ENCODE measurements at places on chromosomes 4 and X. TPM values are rescaled to one million over a fixed set of nuclear protein-coding genes. Genes with fewer than 3 reads are reported as not detected.
A peak's percentile ranks its signal among the peaks of the same experiment; 100 is the strongest.

The BEND4 gene
- total RNA-seq, result 60.4 TPM

The C4orf50 gene
- 0.19 TPM for total RNA-seq

The MFSD8 gene
- 33.3 TPM for total RNA-seq

The SAGE1 gene
- total RNA-seq, result not detected

The IL3RA gene
- not detected for total RNA-seq

The DCK gene
- total RNA-seq, result 27.4 TPM

The UGT2B11 gene
- not detected for total RNA-seq

GRCh38 chrX:76147106-76147505 is 25.8 kb upstream of the PBDC1 start:
- no peak for DNase-seq
- H3K27ac ChIP-seq, result no peak overlapping the region
- H3K4me1 ChIP-seq, result peaks cover 19% of the 10 kb centered on the region
- no peaks in the 10 kb centered on the region for H3K27me3 ChIP-seq
- no peak overlapping the region for H3K4me3 ChIP-seq
- H3K36me3 ChIP-seq, result no peaks in the 10 kb centered on the region

DNA sequence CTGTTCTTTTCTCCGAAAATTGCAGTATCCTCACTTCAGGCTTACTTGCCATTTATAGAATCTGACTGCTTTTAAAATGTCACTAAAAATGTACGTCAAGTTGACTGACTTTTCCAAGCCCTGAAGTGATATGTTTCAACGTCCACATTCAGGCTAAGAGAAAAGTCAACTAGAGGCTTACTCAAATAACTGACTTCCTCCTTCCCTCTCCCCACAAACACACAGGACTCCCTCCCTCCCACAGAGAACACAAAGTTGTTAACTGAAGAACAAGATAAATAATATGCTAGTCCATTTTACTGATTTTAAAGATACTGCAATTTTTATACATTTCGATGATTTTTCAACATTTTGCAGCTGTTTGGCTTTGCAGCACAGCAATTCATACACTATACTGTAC is 13.8 kb upstream of the CDKL2 start:
- no peaks in the 10 kb centered on the region for H3K27me3 ChIP-seq
- no peak for DNase-seq
- peaks cover 54% of the 10 kb centered on the region for H3K36me3 ChIP-seq
- H3K4me1 ChIP-seq, result no peaks in the 10 kb centered on the region

- H3K27ac ChIP-seq, result no peak overlapping the region
- DNase-seq, result peak; percentile 74
- no peaks in the 10 kb centered on the region for H3K4me1 ChIP-seq
- no peak overlapping the region for H3K4me3 ChIP-seq
These were observed 30.2 kb upstream of the NKX6-1 start for GRCh38 chr4:84529169-84529751.

- peak; percentile 90 for DNase-seq
- peaks cover 26% of the 10 kb centered on the region for H3K4me1 ChIP-seq
- no peaks in the 10 kb centered on the region for H3K36me3 ChIP-seq
- H3K4me3 ChIP-seq, result no peak overlapping the region
- no peaks in the 10 kb centered on the region for H3K27me3 ChIP-seq
These were observed 61.4 kb upstream of the TRIM2 start for GRCh38 chr4:153142700-153143438.

DNA sequence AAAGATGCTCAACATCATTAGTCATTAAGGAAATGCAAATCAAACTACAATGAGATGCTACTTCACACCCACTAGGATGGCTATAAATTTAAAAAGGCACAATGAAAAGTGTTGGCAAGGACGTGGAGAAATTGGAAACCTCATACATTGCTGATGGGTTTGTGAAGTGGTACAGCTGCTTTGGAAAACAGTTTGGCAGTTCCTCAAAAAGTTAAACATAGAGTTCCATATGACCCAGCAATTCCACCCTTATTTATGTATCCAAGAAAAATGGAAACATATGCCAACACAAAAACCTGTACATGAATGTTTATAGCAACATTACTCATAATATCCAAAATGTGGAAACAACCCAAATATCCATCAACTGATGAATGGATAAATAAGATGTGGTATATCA is 101.3 kb upstream of the MAGEB10 start:
- no peak overlapping the region for H3K27ac ChIP-seq

- DNase-seq, result no peak
- no peak overlapping the region for H3K27ac ChIP-seq
- H3K4me1 ChIP-seq, result no peaks in the 10 kb centered on the region
- H3K36me3 ChIP-seq, result no peaks in the 10 kb centered on the region
- H3K4me3 ChIP-seq, result no peak overlapping the region
- H3K27me3 ChIP-seq, result no peaks in the 10 kb centered on the region
These were observed 81.4 kb upstream of the ACSL1 start for GRCh38 chr4:184907216-184907615.

DNA sequence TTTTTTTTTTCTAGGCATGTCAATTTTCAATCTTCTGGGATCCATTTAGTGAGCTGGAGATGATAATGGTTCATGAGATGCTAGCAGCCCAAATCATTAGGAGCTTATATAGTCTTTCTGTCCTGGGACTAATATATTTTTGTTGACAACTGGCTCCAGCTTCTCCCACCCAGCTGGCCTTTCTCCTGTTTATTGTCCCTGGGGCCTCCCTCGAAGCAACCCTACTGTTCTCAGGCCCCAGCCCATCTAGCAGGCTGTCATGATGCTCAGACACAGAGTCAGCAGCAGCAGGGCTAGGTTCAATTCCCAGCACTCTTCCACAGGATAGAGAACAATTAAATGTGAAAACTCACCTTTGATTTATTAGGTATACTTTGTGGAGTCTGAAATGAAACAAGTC is 127.6 kb upstream of the MID1 start:
- H3K36me3 ChIP-seq, result no peaks in the 10 kb centered on the region
- peaks cover 12% of the 10 kb centered on the region for H3K4me1 ChIP-seq
- no peak overlapping the region for H3K4me3 ChIP-seq
- DNase-seq, result no peak
- no peak overlapping the region for H3K27ac ChIP-seq
- H3K27me3 ChIP-seq, result no peaks in the 10 kb centered on the region

DNA sequence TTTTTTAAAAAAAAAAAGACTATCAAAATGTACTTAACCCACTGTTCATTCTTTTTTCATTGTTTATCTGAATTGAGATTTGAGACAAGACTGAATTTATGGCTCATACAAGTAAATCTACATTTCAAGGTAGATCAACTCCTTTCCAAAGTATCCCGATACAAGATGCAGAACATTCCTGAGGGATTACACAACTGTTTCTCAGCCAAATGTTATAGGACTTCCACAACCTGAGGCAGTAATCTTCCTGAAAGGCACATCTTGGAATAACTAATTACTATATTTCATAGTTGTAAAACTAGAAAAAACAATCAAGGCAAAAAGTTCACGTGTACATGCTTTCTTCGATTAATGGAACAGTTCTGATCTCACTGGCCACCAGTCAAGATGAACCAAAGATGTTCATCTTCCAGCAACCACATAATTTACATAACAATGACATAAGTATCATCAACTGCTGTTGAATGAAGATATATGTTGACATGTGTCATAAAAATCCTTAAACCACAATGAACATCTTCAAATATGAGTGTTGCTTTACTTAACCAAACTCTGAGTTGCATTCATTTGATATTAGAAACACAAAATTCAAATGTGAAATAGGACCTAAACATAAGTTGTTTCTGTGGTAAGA is 225.2 kb upstream of the DKK2 start:
- DNase-seq, result no peak
- no peaks in the 10 kb centered on the region for H3K36me3 ChIP-seq
- no peaks in the 10 kb centered on the region for H3K4me1 ChIP-seq
- H3K27me3 ChIP-seq, result no peaks in the 10 kb centered on the region

GRCh38 chr4:25043548-25043947 is 12.8 kb upstream of the LGI2 start:
- H3K4me3 ChIP-seq, result no peak overlapping the region
- DNase-seq, result no peak
- H3K27me3 ChIP-seq, result no peaks in the 10 kb centered on the region
- H3K36me3 ChIP-seq, result no peaks in the 10 kb centered on the region
- H3K27ac ChIP-seq, result no peak overlapping the region
- no peaks in the 10 kb centered on the region for H3K4me1 ChIP-seq

DNA sequence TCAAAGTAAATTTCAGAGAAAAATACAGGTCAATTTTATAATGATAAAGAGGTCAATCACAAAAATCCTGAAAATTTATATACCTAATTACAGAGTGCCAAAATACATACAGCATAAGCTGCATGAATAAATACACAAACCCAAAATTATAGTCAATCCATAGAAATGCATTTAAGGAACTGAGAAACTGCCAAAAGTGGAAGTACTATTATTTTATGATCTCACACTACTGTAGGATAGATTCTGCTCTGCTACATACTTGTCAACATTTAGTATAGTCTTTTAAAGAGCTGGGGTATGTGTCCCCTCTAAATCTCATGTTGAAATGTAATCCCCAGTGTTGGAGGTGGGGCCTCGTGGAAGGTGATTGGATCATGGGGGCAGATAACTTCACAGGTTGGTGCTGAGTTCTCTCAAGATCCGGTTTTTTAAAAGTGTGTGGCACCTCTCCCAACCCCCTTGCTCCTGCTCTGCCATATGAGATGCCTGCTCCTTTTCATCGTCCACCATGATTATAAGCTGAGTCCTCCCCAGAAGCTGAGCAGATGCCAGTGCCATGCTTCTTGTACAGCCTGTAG is 31.8 kb downstream of the CHIC2 start:
- H3K27ac ChIP-seq, result no peak overlapping the region
- peak overlapping the region; percentile 57 for H3K4me3 ChIP-seq
- no peaks in the 10 kb centered on the region for H3K27me3 ChIP-seq

GRCh38 chr4:133943081-133943480 is 258.5 kb downstream of the PABPC4L start:
- no peaks in the 10 kb centered on the region for H3K4me1 ChIP-seq
- no peaks in the 10 kb centered on the region for H3K27me3 ChIP-seq
- no peak overlapping the region for H3K4me3 ChIP-seq
- peak; percentile 51 for DNase-seq
- H3K36me3 ChIP-seq, result no peaks in the 10 kb centered on the region

DNA sequence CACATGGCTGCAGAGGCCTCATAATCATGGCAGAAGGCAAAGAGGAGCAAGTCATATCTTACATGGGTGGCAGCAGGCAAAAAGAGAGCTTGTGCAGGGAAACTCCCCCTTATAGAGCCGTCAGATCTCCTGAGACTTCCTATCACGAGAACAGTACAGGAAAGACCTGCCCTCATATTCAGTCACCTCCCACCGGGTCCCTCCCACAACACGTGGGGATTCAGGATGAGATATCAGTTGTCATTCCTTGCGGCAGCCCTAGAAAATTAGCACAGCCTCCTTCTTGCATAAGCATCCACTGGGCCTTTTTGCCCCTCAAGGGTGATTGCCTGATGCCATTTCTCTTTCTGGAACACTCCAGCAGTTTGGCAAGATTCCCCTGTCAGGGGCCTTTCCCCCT is 61.7 kb upstream of the STX18 start:
- H3K4me3 ChIP-seq, result no peak overlapping the region
- no peaks in the 10 kb centered on the region for H3K36me3 ChIP-seq
- H3K4me1 ChIP-seq, result peaks cover 15% of the 10 kb centered on the region
- H3K27me3 ChIP-seq, result peaks cover 14% of the 10 kb centered on the region

- no peaks in the 10 kb centered on the region for H3K4me1 ChIP-seq
- H3K27me3 ChIP-seq, result no peaks in the 10 kb centered on the region
- no peaks in the 10 kb centered on the region for H3K36me3 ChIP-seq
- H3K27ac ChIP-seq, result no peak overlapping the region
- no peak for DNase-seq
- no peak overlapping the region for H3K4me3 ChIP-seq
These were observed 3.1 kb upstream of the CSN3 start for GRCh38 chr4:70239131-70239883.

- no peak overlapping the region for H3K27ac ChIP-seq
- DNase-seq, result no peak
- no peaks in the 10 kb centered on the region for H3K36me3 ChIP-seq
- H3K4me3 ChIP-seq, result no peak overlapping the region
- no peaks in the 10 kb centered on the region for H3K4me1 ChIP-seq
- no peaks in the 10 kb centered on the region for H3K27me3 ChIP-seq
These were observed 471.1 kb upstream of the NWD2 start for GRCh38 chr4:36773467-36773866.

DNA sequence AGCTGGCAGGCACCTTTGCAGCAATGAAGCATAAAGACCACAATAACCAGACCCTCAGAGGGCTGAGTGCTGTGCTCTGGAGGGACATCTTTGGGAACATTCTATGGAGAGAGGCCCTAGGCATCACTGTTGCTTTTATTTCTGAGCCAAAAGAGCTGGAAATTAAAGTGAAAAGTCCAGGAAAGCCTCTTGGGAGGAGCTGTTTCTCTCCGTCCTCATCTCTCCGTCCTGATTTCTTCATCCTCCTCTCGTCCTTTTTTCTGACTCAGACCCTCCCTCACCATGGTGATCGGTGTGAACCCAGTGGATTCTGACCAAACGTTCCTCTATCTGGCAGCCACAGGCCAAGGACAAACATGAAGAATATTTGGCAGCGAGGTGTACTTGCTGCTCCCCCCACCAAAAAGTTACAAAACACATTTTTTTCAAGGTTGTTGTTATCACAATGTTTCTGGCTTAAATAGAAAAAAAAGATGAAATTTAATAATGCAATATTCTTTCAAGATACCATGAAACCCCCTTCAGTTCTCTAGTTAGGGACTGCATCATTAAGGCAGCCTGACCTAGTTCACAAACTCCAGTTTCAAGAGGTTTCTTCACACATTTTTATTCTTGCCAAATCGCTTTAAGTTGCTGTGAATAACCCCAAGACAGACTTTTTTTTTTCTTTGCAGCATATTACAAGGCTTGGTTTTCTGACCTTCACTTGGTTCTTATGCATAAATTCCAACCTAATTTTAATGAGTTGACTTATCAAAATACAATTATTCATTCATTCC is 80.2 kb downstream of the SCD5 start:
- H3K4me3 ChIP-seq, result no peak overlapping the region
- no peaks in the 10 kb centered on the region for H3K27me3 ChIP-seq
- no peaks in the 10 kb centered on the region for H3K4me1 ChIP-seq
- no peak overlapping the region for H3K27ac ChIP-seq

DNA sequence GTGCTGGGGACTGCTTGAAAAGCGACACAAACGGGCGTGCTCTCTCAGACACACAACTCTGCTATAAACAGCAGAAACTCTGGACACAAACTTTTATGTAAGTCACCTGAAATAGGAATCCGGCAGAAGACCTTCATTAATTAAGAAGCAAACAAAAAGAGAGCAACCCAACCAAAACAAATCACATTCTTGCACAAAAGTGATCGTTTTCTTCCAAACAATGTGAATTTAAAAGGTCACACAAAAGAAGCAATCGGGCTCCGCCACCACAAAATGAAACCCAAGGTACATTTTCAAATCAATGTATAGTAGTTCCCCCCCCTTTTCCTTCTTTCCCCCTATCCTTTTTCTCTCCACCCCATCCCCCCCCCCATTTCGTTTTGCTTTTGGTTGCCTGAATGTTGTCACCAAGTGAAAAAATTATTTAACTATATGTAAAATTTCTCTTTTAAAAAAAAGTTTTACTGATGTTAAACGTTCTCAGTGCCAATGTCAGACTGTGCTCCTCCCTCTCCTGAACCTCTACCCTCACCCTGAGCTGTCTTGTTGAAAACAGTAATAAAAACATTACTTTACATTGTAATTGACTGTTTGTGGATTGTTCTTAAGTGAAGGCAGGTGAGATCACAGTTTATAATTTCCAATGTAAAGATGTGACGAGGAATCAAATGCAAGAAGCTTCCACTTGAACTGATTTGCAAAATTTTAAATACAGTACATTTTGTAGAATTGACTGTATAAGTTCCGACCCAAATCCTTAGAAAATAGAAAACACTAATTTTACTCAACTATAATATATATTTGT is 2.4 kb downstream of the MAB21L2 start:
- peaks cover 39% of the 10 kb centered on the region for H3K4me1 ChIP-seq
- H3K27ac ChIP-seq, result no peak overlapping the region
- DNase-seq, result no peak
